ENCODE measurements at places on chromosomes 2 and 18. TPM values are rescaled to one million over a fixed set of nuclear protein-coding genes. Genes with fewer than 3 reads are reported as not detected.

DAW1 gene
- total RNA-seq = 9.0 TPM

FAM237A gene
- not detected for total RNA-seq

PKDCC gene
- total RNA-seq = 1.1 TPM

MAL gene
- not detected for total RNA-seq

SCN9A gene
- total RNA-seq = 1.1 TPM

DYNAP gene
- total RNA-seq = not detected

SCN1A gene
- not detected for total RNA-seq

ASPRV1 gene
- total RNA-seq = 0.14 TPM

NYAP2 gene
- not detected for total RNA-seq

KDSR gene
- total RNA-seq = 41.4 TPM

RASGRP3 gene
- 42.4 TPM for total RNA-seq

MZT2A gene
- total RNA-seq = 66.1 TPM

SERPINB12 gene
- not detected for total RNA-seq

Measured in thoracic aorta endothelial cell (primary cell).